ENCODE measurements at places on chromosomes 11 and 22.

DNA sequence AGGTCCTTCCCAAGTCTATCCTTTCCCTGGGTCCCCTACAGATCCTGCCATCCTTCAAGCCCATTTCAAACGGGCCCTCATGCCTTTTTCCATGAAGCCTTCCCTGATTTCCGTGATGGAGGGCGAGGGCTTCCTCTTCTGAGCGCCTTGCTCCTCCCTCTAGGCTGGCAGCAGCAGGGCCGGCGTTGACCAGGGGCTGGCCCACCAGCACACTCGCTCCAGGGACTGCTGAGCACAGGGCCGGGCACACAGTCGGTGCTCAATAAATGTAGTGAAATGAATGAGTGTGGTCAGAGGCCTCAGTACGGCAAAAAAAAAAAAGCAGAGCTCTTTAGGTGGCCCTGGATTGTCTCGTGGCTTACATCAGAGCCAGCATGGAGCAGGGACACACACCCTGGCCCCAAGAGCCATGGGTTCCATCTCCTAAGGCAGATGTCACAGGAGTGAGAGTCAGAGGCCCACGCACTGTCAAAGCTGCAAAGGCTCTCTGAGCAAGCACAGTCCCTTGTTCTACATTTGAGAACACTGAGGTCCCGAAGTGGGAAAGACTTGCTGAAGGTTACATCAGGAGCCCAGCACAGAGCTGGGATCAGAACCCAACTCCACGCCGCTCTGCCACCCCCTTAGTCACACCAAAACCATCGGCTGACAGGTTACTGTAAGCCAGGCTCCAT, 3.1 kb downstream of the IL2RB start:
- no peak for DNase-seq

DNA sequence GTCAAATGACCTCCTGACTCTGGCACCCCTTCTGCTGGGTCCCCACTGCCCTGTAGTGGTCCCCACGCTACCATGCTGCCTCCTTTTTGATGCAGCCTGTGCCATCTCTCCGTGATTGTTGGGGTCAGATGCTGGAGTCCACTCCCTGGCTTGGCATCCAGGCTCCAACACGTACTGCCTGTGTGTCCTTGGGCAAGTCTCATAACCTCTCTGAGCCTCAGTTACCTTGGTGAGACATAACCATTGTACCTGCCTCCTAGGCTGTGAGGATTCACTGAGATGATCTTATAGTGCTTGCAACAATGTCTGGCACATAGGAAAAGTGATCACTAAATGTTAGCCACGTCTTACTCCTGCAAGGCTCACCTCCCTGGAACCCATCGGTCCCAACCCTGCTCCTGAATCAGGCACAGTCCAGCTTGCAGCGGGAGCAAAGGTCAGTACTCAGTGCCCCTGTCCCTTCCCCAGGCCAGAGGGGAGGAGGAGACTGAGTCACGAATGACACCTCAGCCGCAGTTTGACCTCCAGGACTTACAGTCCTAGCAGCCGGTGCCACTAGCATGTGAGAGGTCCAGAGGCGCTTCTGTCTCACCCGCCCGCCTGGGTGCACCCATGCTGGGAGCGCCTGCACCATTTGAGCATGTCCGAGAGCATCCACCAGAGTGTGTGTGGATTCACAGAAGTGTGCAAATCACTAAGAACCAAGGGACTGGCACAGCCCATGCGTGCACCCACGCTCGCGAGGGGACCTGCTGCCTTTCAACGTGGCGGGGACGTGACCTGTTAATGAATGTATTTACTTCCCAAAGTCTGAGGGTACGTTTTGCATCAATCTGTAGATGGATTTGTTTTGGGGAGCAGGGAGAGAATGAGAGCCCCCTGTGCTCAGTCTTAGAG, 3.0 kb upstream of the APOA4 start:
- DNase-seq = no peak

GRCh38 chr11:35082321-35083180, 56.4 kb upstream of the CD44 start:
- peak; percentile 95 for DNase-seq

GRCh38 chr11:74602637-74603556, 10.5 kb downstream of the POLD3 start:
- no peak for DNase-seq

DNA sequence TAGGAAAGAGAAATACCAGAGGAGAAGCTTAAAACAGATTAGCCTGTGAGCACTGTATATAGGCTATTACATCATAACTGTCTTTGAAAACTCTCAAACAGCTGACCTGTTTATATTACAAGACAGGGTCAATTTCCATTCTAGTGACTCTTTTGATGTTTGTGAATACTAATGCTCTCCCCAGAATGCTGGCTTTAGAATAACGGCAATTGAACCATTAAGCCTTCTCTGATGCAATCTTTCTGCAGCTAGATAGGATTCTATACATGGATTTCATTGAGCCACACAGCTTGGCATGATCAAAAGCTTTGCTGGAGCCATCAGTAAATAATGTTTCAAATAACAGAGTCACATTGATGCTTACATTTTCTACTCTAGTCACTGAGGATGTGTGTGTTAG, 122.7 kb upstream of the FAT3 start:
- DNase-seq = no peak

GRCh38 chr11:645536-645935, 8.5 kb downstream of the DRD4 start:
- no peak for DNase-seq
